Stimulated activated CD8-positive, alpha-beta memory T cell treated with anti-CD3 and anti-CD28 coated beads, Interleukin-4, amount 100 ng/mL, for 1 hour (primary cell): ENCODE measurements at places on chromosomes 11 and 22.

DNA sequence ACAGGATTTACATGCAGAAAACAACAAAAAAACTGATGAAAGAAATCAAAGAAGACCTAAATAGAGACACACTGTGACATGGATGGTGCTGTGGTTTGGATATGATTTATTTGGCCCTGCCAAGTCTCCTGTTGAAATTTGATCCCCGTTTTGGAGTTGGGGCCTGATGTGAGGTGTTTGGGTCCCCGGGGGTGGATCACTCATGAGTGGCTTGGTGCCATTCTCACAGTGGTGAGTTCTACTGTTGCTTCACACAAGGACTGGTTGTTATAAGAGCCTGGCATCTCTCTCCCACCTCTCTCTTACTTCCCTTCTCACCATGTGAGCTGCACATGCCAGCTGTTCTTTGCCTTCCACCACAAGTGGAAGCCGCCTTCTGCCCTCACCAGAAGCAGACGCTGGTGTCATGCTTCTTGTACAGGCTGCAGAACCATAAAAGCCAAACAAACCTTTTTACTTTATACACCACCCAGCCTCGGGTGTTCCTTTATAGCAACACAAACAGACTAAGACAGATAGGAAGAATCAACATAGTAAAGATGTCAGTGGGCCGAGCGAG lies 7.8 kb upstream of the RTL6 start:
- no peak for DNase-seq

DNA sequence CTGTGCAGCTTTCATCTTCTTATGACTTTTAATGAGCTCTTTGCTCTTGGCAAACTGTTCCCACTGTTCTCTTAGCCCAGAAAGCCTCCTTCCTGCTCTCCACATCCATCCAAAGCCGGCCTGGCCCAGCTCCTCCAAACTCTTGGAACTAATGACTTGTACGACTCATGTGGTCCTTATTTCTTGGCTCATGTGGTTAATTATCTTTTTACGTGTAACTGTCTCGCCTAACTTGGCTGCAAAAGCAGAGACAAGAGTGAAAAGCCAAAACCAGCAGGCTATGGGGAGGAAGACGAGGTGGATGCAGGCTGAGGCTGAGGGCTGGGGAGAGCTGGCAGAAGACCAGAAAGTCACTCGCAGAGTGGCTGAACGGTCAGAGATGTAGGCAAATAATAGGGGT lies 5.5 kb downstream of the CSNK2A3 start:
- DNase-seq, result no peak

GRCh38 chr22:38460426-38460840 lies 5.4 kb upstream of the KCNJ4 start:
- DNase-seq, result no peak

DNA sequence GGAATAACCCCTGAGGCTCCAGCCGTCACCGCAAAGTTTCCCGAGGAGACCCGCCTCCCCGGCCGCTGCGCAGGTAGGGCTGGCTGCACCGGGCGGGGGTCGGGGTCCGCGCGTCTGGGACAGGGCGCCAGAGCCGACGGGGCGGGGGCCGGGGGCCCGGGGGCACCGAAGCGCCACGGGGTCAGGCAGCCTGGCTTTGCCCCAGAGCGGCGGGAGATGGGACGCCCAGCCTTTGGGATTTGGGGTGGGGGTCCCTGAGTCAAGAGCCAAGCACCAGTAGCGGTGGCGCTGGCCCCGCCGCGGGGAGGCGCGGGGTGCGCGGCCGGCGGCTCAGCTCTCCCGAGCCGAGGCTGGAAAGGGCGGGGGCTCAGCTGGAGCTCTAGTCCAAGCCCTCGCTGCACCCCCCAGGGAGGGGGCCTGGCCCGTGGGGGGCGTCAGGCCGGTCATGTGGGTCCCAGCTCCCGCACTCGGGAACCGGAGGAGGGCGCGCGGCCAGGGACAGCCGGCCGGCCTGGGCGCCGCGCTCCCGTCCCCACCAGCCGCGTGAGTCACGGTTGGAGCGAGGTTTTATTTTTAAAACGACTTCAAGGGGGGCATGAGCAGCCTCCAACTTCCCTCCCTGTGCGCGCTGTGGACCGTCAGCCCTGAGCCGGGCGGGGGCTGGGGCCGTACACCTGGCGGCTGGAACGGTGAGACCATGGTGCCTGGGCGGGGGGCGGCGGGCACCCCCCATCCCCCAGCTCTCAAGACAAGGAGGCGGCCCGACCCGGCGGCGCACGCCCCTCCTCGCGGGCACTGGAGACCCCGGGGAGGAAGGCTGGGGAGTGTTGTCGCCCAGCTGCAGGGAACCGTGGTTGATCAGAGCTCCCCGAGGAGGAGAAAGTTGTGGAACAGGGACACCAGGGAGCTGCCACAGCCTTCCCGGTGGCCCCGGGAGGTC lies 626 bp downstream of the FLRT1 start:
- DNase-seq, result no peak
